IMR-90 (cell line): ENCODE measurements at places on chromosomes 1 and 21. TPM values are rescaled to one million over a fixed set of nuclear protein-coding genes. Genes with fewer than 3 reads are reported as not detected.

SLC5A9 gene
- not detected in 2 replicates for total RNA-seq

LENEP gene
- not detected in 2 replicates for total RNA-seq

CASQ1 gene
- total RNA-seq, result 0.18 TPM in 1 of 2 replicates, not detected in the other

RSRP1 gene
- total RNA-seq, result 71.0 and 73.9 TPM in 2 replicates

LPGAT1 gene
- total RNA-seq, result 13.6 and 25.6 TPM in 2 replicates

FCRL5 gene
- total RNA-seq, result not detected in 2 replicates

OLFM3 gene
- total RNA-seq, result not detected in 2 replicates
